ENCODE measurements at places on chromosomes 16 and 17.

GRCh38 chr17:40470932-40471828, 27.9 kb downstream of the IGFBP4 start:
- DNase-seq: no peak

DNA sequence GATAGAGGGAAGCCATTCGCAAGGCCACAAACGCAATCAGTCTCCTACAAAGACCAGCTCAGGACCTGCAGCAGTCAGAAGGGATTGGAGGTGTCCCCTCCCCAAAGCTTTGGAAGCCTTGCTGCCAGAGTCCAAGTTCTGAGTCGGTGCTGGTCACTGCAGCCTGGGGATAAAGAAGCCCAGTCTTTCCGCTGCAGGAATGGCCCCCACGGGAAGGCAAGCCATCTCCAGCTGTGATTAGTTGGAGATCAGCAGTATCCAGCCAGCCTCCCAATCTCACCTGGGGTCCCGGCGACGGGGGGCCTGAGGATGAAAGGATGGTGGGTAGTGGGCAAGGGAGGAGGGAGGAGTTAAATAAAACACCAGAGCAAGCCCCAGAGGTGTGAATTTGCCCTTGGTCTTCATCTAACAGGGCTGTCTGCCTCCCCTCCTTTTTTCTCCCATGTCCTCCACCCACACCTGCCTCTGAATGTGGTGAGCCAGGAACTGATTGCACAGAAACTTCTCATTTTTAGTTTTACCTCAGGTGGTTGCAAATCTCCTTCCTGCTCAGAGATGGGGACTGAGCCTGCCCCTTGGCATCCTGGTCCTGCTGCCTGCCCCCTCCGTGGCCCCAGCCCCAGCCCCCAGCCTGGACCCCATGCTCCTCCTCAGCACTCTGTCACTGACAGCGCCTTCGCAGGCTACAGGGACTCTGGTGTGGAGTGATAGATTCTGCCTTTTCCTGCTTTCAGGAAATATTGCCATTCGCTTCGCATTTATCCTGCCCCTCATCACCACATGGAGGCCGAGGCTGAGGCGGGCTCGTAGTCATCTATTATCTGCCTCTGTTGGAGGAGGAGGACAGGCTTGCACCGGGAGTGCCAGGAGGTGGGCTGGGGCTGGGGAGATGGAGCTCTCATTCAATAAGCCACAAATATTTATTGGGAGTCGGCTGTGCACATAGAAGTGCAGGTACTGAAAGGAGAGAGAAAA, 262.9 kb upstream of the SDK2 start:
- no peak for DNase-seq

DNA sequence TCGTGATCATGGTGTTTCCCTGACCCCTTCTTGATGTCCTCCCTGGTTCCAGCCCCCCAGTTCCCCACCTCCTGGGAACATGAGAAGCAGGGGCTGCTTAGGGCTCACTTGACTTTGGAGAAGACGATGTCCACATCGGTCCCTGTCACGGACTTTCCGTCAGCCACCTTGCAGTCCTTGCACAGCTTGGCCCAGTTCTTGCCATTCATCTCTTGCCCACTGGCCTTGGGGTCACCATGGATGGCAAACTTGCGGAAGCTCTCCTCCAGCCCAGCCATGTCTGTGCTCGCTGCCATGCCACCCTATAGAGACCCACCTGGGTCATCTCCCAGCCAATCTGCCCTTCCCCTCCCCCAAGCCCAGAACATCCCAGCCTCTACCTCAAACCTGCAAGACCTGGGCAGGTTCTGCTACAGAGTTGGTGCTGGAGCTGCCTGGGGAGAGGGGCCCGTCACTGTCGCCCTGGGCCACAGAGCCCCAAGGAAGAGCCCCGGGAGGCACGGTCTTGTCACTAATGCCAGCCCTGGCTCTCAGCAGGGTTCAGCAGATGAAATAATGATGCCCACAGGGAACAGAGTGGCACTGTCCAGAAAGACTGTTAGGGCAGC, 2.4 kb downstream of the TPPP3 start:
- DNase-seq: no peak

DNA sequence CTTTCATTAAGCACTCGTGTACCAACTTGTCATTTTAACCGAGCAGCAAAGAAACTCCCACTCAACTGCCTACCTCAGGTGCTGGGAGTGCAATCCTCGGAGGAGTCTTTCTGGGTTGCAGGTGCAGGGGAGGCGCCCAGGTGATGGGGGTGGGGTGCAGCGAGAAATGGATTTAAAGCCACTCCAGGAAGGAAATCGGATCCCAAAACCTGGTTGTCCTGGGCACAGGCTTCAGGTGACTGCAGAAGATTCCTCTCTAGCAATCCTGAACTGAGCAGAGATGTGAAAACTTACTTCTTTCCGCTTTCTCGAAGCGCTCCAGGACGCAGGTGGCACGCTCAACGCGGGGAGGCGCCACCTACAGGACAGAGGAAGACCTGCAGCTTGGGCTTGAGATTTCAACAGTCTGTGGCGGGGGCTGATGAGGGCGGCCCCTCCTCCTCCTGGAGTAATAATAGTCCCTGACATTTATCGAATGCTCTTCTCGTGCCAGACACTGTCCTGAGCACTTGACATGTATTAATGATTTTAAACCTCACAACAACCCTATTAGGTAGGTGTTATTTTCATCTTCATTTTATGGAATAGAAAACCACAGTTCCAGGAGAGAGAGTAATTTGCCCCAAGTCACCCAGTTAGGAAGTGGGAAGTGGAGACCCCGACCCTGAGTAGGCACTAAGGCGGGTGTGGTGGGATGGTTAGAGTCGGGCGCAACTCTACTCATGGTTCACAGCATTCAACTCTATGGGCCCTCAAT, 27.2 kb upstream of the SKAP1 start:
- DNase-seq: no peak

DNA sequence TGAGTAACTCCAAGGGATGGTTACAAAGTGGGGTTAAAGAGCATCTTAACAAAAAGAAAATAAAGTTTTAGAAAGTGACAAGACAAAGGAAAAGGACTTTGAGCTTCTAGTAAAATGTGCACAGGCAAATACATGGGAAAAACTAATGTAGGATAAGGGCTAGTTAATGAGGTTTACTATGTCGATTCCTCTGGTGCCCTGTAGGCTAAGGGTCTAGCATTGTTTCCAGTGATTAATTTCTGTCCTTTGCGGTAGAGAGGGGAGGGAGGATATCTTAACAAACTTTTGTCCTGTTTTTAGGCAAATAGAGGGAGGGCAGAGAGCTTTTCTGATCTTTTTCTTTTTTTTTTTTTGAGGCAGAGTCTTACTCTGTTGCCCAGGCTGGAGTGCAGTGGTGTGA, 96.6 kb upstream of the SIAH1 start:
- DNase-seq: no peak

GRCh38 chr16:404971-405486, 3.3 kb downstream of the DECR2 start:
- DNase-seq: no peak

GRCh38 chr17:45320931-45321461, 4.2 kb upstream of the MAP3K14 start:
- no peak for DNase-seq

- no peak for DNase-seq
These were observed 1.0 kb downstream of the KAT8 start for GRCh38 chr16:31118223-31119155.

DNA sequence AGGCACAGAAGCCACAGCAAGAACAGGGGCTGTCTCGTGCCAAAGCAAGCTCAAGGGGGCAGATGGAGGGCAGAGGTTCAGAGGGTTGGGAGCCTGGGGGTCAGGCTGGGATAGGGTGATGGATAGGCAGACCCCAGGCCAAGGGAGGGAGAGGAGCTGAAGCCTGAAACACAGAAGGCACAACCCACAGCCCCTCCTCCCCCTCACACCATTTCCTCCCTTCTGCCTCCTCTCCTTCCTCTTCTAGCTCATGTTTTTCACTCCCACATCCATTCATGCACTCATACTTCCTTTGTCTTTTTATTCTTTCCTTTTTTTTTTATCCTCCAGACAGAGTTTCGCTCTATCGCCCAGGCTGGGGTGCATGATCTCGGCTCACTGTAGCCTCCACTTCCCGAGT, 61.1 kb downstream of the SOCS1 start:
- DNase-seq: no peak

DNA sequence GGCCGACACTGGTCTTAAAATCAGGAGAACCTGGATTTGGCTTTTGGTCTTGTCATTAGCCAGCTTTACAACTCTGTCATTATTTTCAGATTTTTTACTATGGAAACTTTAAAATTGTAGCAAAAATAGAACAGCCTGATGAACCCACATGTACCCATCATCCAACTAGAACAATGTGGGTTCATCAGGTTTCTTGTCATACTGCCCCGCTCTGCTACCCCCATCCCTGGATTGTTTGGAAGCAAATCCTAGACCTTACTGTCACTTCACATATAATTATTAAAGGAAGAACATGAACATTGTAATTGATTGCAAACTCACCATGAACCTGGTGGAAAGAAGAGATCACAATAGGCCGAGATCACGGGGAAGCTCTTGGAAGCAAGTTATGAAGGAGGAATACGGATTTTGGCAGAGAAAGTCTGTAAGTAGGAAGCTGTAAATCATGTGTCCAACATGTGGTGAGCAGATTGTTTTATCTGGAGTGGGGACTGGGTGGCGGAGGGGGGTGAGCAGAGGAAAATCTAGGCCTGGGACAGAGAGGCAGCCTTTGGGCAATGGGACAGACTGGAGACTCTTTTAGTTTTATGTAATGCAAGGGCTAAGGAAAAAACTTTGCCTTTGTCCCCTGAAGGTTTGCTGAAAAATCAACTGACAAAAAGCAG, 67.0 kb downstream of the PITPNC1 start:
- no peak for DNase-seq

GRCh38 chr16:50193594-50193993, 40.5 kb downstream of the TENT4B start:
- no peak for DNase-seq

DNA sequence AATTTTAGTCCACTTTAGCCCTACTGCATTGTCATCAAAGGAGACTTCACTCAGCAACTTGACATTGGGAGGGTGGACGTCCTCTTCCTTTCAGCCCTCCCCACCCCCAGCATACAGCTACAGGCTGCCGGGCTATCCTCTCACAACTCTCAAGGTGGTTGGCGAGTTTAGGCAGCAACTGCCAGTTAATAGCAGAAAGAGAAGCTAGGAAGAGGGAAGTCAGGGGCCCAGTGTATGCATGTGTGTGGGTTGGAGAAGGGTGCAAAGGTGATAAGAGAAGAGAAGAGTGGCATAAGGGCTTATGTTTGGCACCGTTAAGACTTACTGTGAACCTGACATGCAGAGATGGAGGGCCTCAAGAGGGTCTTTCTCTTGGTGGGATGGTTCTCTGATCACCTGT, 31.8 kb downstream of the CCL4 start:
- no peak for DNase-seq

Measured in NCI-H1417 treated with DMSO at 0.1 percent for 48 hours (cell line).